T-cell (primary cell): ENCODE measurements at places on chromosomes 2 and 18.

GRCh38 chr2:23593752-23594459, 208.9 kb downstream of the KLHL29 start:
- H3K27ac ChIP-seq: no peak overlapping the region
- H3K27me3 ChIP-seq: peaks cover 2% of the 10 kb centered on the region
- DNase-seq: no peak
- H3K36me3 ChIP-seq: no peaks in the 10 kb centered on the region
- H3K4me3 ChIP-seq: no peak overlapping the region

DNA sequence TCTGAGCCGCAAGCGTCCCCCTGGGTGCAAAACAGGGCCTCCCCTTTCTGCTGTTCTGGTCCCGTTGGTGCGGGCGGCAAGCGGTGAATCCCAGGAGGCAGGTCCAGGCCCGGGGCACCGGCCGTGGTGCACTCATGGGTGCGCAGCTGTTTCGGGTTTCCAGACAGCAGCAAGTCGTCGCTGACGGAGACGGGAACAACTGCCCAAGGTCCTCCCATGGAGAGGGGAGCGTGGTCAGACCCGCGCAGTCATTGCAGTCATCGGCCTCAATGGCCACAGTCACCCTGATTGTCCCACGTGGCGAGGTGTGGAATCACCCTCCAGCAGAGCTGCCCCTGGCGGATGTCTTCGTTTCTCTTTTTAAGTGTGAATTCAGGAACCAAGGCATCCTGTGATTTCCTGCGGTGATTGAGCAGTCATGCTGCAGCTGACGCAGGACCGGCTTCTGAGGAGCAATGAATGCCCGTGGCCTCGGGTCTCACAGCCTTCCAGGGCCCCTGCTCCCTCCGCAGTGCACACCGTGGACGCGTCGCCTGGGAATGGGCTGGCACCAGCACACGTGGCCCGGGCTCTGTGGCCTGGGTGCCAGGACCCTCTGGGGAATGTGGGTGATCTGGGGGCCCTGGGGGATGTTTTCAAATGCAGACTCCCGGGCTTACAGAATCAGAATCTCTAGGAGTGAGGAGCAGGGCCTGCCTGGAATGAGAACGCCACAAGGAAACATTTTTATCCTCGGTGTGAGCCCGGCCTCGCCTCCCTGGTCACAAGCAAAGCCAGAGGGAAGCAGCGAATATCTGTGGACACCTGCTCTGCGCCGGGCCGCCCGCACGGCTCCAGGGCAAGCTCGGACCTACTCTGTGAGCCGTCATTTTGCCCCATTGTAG, 244.2 kb upstream of the SALL3 start:
- H3K27me3 ChIP-seq: peaks cover 9% of the 10 kb centered on the region
- H3K4me3 ChIP-seq: no peak overlapping the region
- DNase-seq: no peak
- no peak overlapping the region for H3K27ac ChIP-seq

- no peak overlapping the region for H3K27ac ChIP-seq
- no peak for DNase-seq
- H3K4me1 ChIP-seq: no peaks in the 10 kb centered on the region
- H3K4me3 ChIP-seq: no peak overlapping the region
Measured at GRCh38 chr2:234879671-234880455, 72.0 kb upstream of the SH3BP4 start.

DNA sequence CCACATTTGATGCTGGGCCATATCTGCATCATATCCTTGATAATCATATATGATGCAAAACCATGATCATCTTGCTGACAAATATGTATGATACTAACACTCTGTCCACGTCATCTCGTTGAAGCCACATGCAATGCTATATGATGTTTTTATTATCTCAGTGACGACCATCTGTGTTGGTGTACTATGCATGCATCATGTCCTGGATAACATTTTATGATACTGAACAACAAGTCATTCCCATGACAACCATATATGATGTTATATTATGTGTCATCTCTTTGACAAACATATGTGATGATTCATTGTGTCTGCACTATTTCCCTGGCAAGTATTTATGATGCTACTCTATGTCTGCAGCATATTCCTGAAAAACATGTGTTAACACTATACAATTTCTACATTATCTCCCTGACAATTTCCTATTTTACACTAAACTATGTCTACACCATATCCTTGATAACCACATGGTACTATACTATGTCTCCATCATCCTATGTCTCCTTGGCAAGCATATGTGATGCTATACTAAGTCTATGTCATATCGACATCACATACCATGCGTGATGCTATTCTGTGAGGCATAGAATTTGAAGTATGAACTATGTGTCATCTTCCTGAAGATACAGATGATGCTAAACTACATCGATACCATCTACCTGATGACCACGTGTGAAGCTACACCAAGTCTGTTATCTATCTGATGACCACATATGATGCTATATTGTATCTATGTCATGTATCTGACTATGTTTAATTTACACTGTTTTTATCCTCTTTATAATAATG, 37.0 kb downstream of the DAW1 start:
- H3K27ac ChIP-seq: no peak overlapping the region
- H3K36me3 ChIP-seq: no peaks in the 10 kb centered on the region
- no peaks in the 10 kb centered on the region for H3K27me3 ChIP-seq
- H3K4me3 ChIP-seq: no peak overlapping the region
- no peaks in the 10 kb centered on the region for H3K4me1 ChIP-seq

DNA sequence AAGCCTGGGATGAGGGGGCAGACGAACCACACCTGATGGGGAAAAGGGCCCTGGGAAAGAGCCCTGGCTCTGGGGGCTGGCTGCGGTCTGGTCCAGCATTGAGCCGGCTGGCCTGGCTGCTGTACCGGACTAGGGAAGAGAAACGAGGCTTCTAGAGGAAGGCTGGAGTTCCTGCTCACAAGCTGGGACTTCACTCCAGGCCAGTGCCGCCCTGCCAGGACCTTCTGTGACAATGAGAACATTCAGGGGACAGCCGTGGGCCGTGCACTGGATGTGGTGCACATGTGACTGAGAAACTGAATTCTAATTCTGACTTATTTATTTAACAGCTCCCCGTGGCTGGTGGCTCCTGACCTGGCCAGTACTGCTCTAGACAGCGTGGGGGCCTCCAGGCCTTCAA, 269.3 kb downstream of the HDAC4 start:
- H3K36me3 ChIP-seq: peaks cover 81% of the 10 kb centered on the region
- no peak for DNase-seq
- H3K27ac ChIP-seq: no peak overlapping the region

DNA sequence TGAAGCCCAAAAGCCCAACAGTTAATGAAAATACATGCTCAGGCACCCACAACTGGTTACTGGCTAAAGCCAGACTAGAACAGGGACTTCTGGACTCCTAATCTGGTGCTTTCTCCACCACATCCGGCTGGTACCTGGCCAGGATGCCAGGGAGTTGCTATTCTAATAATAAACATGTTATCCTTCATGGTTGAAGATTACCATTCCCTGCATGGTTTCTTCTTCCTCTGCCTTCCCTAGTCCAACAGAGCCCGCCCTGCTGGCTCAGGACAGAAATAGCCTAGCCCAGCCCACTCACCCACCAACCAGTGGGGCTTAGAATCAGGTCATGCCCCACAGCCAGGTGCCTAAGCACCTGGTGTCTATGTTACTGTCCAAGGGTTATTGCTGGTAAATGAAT, 184.2 kb downstream of the TMEM247 start:
- no peaks in the 10 kb centered on the region for H3K36me3 ChIP-seq
- no peaks in the 10 kb centered on the region for H3K4me1 ChIP-seq
- H3K27ac ChIP-seq: no peak overlapping the region
- peaks cover 25% of the 10 kb centered on the region for H3K27me3 ChIP-seq
- no peak for DNase-seq

DNA sequence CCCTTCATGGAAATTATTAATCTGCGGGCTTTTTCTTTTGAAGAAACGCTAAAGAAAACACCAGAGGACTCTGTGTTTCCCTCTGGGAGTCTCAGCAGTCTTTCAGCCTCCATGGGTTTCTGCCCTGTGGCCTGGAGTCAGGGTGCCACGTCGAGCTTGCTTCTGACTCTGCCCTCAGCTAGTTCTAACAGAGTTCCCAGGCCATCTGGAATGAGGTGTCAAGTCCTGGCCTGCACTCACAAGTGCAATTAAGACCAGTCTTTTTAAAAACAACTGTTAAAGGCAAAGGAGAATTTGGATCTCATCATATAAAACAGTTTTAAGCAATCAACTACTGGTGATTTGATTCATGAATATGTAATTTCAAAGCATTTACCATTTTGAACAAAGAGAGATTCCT, 157.3 kb downstream of the RHBDD1 start:
- no peaks in the 10 kb centered on the region for H3K27me3 ChIP-seq
- H3K4me3 ChIP-seq: no peak overlapping the region
- no peaks in the 10 kb centered on the region for H3K4me1 ChIP-seq
- H3K27ac ChIP-seq: no peak overlapping the region

- peak overlapping the region; percentile 1 for H3K4me3 ChIP-seq
- peaks cover 11% of the 10 kb centered on the region for H3K4me1 ChIP-seq
Measured at GRCh38 chr18:74082742-74083556, 64.7 kb downstream of the FBXO15 start.

- no peak overlapping the region for H3K4me3 ChIP-seq
- H3K36me3 ChIP-seq: no peaks in the 10 kb centered on the region
- no peak overlapping the region for H3K27ac ChIP-seq
- H3K27me3 ChIP-seq: no peaks in the 10 kb centered on the region
- no peak for DNase-seq
- peaks cover 5% of the 10 kb centered on the region for H3K4me1 ChIP-seq
Measured at GRCh38 chr2:104888489-104889258, 34.8 kb downstream of the POU3F3 start.

DNA sequence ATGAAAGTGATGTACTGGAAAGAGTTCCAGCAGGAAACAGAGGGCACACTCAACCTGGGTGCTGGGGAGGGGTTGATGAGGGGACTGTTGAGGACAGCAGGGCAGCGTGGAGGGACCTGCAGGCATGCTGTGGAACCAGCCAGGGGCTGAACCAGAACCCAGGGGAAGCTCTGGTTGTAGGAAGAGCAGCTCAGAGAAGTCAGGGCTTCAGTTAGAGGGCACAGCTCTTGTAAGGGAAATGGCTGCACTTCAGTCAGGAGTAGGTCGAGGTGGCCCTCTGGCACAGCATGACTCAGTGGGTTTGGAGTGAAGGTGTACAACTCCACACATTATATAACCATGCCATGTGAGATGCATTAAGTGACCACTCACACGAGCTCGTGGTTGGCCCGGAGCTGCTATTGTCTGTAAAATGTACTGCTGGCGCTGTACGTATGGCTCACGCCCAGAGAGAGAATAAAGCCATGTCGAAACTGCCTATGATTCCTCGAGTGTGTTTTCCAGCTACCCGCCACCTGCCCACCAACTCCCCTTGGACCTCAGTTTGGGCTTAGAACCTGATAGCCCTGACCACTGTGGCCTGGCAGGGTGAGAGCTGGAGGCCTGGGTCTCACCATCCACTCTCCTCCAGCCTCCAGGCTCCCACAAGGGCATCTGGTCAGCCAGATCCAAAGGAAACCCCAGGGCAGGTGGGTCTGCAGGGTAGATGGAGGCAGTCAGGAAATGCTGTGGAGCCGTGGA, 136.5 kb upstream of the HS6ST1 start:
- no peak overlapping the region for H3K4me3 ChIP-seq
- DNase-seq: no peak
- H3K27ac ChIP-seq: no peak overlapping the region
- no peaks in the 10 kb centered on the region for H3K27me3 ChIP-seq
- no peaks in the 10 kb centered on the region for H3K36me3 ChIP-seq
- no peaks in the 10 kb centered on the region for H3K4me1 ChIP-seq

GRCh38 chr2:2166881-2167280, 164.2 kb downstream of the MYT1L start:
- H3K27me3 ChIP-seq: no peaks in the 10 kb centered on the region
- H3K4me1 ChIP-seq: no peaks in the 10 kb centered on the region
- H3K4me3 ChIP-seq: no peak overlapping the region
- no peak for DNase-seq
- H3K36me3 ChIP-seq: no peaks in the 10 kb centered on the region

GRCh38 chr18:40208958-40209357, 1746.1 kb upstream of the PIK3C3 start:
- no peaks in the 10 kb centered on the region for H3K36me3 ChIP-seq
- no peak overlapping the region for H3K27ac ChIP-seq
- no peak overlapping the region for H3K4me3 ChIP-seq

DNA sequence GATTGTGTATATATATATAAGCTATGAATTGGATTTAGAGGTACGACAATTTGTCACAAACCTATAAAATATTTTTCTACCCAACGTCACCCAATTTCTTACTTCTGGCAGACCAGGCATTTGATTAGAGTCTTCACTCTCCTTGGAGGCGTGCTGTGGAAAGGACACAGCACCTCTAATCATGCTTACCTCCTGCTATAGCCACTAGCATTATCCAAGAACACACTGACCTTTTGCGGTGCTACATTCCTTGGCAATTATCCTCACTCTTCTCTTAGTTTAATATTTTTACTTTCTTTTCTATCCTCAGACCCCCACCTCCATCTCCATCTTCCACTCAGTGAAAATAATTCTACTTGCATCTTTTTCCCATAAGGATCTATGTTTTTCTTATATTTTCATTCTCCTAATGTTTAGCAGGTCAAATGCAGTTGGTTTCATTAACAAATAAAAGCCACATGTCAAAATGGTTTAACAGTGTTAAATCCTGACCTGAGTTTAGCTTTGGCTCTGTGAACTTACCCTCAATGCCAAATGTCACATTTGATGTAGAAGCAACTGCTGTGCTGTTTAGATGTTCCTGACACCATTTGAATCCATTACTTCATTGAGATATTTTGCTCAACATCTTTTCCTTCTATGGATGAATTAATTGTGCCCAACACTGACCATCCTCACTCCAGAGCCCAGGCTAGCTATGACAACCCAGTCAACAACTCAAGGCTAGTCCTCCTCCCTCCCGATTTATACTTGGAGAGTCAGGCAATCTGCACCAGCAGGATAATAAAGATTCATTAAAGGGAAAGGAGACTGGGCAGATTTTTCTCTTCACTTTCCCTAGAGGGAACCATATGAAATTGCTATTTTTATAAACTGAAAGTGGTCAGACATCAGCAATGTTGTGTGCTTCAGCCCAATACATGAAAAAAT, 240.5 kb downstream of the MREG start:
- no peak overlapping the region for H3K4me3 ChIP-seq
- no peaks in the 10 kb centered on the region for H3K27me3 ChIP-seq
- DNase-seq: no peak

DNA sequence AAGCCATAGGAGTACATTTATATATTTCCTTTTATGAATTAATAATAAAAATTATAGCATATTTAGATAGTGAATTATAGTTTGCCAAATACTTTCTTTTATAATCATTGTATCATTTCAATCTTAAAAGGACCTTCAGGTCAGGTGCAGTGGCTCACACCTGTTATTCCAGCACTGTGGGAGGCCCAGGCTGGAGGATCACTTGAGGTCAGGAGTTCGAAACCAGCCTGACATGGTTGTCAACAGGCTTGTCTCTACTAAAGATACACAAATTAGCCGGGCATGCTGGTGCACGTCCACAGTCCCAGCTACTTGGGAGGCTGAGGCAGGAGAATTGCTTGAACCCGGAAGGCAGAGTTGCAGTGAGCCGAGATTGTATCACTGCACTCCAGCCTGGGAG, 19.7 kb downstream of the APOB start:
- DNase-seq: no peak
- no peak overlapping the region for H3K27ac ChIP-seq
- H3K27me3 ChIP-seq: no peaks in the 10 kb centered on the region
- H3K4me3 ChIP-seq: no peak overlapping the region
- H3K4me1 ChIP-seq: no peaks in the 10 kb centered on the region

GRCh38 chr2:150476286-150476685, 11.2 kb downstream of the RND3 start:
- no peaks in the 10 kb centered on the region for H3K4me1 ChIP-seq
- H3K36me3 ChIP-seq: no peaks in the 10 kb centered on the region
- H3K27ac ChIP-seq: no peak overlapping the region
- DNase-seq: no peak
- H3K4me3 ChIP-seq: no peak overlapping the region

GRCh38 chr2:68368654-68369336, 3.7 kb downstream of the PLEK start:
- H3K4me3 ChIP-seq: peak overlapping the region; percentile 53
- H3K27me3 ChIP-seq: no peaks in the 10 kb centered on the region
- peaks cover 16% of the 10 kb centered on the region for H3K4me1 ChIP-seq
- no peaks in the 10 kb centered on the region for H3K36me3 ChIP-seq
- H3K27ac ChIP-seq: peak overlapping the region; percentile 29
